MM.1S (cell line): ENCODE measurements at places on chromosomes 7 and 10.

- H3K36me3 ChIP-seq = no peaks in the 10 kb centered on the region
- no peaks in the 10 kb centered on the region for H3K27me3 ChIP-seq
- peak; percentile 16 for DNase-seq
- no peak overlapping the region for H3K27ac ChIP-seq
- H3K4me1 ChIP-seq = no peaks in the 10 kb centered on the region
- no peak overlapping the region for H3K4me3 ChIP-seq
Observed at GRCh38 chr10:63819753-63820329, 298.6 kb downstream of the REEP3 start.

DNA sequence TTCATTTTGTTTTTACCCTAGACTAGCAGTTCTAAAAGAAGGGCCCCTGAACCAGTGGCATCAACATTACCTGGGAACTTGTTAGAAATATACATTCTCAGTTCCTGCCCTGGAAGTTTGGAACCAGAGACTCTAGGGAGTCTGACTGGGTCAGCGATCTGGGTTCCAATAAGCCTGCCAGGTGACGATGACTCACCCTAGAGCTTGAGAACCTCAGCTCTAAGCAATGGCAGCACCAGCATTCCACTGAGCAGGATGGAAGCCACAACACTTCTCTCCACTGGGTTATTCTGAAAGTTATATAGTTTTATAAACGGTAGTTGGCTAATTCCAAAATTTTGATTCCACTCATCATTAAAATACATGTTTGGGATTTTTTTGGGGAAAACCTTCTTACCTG is 97.0 kb upstream of the AMPH start:
- no peak overlapping the region for H3K27ac ChIP-seq
- no peak overlapping the region for H3K4me3 ChIP-seq
- no peaks in the 10 kb centered on the region for H3K36me3 ChIP-seq
- H3K4me1 ChIP-seq = peaks cover 10% of the 10 kb centered on the region

- H3K36me3 ChIP-seq = no peaks in the 10 kb centered on the region; the same call in 1 of the 2 replicates
- H3K27ac ChIP-seq = no peak overlapping the region
- DNase-seq = no peak
Observed at GRCh38 chr10:69168493-69168892, 11.5 kb upstream of the SUPV3L1 start.

DNA sequence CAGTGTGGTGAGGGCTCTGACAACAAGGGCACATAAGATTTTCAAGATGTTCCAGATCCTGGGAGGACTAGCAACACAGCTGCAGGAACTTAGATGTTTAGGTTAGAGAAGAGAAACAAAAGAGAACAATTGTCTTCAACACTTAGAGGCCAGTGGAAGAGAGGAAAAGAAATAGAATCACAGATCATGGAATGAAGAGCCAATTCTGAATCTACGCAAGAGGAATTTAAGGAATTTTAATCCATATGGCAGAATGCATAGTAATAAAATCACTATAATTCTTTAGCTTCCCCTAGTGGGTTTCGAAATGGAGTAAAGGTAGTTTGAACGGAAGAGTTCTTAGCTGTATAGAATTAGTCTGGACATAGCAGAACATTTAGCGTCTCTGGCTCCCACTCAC is 114.6 kb upstream of the LRRTM3 start:
- H3K27me3 ChIP-seq = no peaks in the 10 kb centered on the region
- DNase-seq = no peak
- H3K4me1 ChIP-seq = no peaks in the 10 kb centered on the region

- H3K4me1 ChIP-seq = peaks cover 25% of the 10 kb centered on the region
- H3K27me3 ChIP-seq = no peaks in the 10 kb centered on the region
- H3K27ac ChIP-seq = peak overlapping the region; percentile 68; the same call in 1 of the 2 replicates
- peak; percentile 71 for DNase-seq
- no peaks in the 10 kb centered on the region for H3K36me3 ChIP-seq
Observed at GRCh38 chr10:124158592-124158991, 65.2 kb upstream of the CHST15 start.

DNA sequence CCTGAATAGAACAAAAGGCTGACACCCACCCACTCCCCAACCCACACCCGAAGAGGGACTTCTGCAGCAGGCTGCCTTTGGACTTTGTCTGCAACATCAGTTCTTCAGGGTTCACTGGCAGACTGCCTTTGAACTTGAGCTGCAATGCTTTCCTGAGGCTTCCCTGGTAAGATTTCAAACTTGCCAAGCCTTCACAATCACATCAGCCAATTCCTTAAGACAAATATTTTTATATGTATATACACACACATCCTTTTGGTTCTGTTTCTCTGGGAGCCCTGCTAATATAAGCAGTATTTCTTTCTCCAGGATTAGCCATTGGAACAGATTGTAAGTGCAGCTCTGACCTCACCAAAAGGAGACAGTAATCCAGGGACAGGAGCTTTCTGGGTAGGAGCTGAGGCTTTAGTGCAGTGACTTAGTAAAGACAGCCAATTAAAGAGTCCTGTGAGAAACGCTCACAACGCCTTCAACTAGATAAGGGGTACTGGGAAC is 55.6 kb upstream of the KMT2E start:
- DNase-seq = no peak
- no peaks in the 10 kb centered on the region for H3K27me3 ChIP-seq
- peaks cover 66% of the 10 kb centered on the region for H3K4me1 ChIP-seq
- no peaks in the 10 kb centered on the region for H3K36me3 ChIP-seq

DNA sequence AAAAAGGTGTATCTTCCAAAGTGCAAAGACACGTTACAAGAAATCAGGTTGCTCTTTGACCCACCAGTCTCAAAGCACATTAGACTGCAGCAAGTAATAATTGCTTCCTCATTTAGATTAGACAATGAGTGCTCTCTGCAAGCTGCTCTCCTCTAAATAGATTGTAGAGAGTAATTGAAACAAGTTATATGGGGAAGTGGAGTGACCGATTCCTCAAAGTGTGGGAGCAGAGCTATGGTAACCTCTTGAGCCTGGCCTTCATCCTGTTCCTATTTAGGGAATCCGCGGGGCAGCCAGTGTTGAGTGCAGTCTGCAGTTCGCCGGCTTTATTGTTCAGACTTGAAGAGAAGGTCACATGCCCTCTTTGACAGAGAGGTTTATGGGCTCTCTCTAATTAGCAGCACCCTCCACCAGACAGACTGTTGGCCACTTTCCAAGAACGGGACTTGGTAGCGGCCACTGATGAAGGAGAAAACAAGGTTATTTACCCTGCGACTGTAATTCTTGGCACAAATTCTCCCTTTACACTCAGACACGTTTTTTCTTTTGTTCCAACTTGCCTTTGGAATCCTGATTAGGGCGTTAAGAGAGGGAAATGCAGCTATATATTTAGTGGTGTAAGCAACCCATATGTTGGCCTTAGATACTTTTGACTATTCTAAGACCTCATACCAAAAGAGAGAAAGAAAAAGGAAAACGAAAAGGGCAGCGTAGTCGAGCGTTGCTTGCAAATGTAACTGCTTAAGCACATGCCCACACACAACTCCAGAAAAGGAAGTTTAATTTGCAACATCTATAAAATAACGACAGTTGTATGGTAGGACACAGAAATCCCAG is 107.5 kb downstream of the REEP3 start:
- no peaks in the 10 kb centered on the region; the same call in 1 of the 2 replicates for H3K27me3 ChIP-seq
- H3K27ac ChIP-seq = peak overlapping the region; percentile 86
- H3K36me3 ChIP-seq = no peaks in the 10 kb centered on the region
- peak overlapping the region; percentile 75 for H3K4me3 ChIP-seq

- H3K27me3 ChIP-seq = no peaks in the 10 kb centered on the region
- DNase-seq = no peak
- H3K36me3 ChIP-seq = no peaks in the 10 kb centered on the region
- H3K4me3 ChIP-seq = no peak overlapping the region
- H3K4me1 ChIP-seq = peaks cover 10% of the 10 kb centered on the region
Observed at GRCh38 chr10:52805414-52806285, 33.1 kb upstream of the MBL2 start.

- no peak for DNase-seq
- H3K27me3 ChIP-seq = no peaks in the 10 kb centered on the region
- no peak overlapping the region for H3K27ac ChIP-seq
- no peak overlapping the region for H3K4me3 ChIP-seq
- H3K36me3 ChIP-seq = no peaks in the 10 kb centered on the region
Observed at GRCh38 chr7:45585628-45586027, 11.5 kb downstream of the ADCY1 start.

DNA sequence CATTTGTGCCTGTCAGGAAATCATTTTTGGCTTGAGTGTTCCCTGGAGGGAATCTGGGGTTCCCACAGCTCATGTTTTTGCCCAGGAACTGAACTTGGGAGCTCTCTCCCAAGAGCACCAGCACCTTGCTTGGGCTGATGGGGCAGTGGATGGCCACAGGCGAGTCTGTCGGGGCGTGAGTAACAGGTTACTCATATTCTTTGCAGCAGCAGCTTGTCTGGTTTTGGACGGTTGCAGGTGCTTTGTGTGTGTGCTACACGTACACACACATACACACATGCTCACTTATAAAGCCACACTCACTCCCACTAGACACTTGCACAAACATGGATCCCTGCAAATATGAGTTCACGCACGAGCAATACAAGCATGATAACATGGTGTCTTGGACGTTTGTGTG is 2.9 kb upstream of the PALD1 start:
- no peaks in the 10 kb centered on the region for H3K36me3 ChIP-seq
- H3K4me1 ChIP-seq = peaks cover 17% of the 10 kb centered on the region
- DNase-seq = no peak
- H3K27me3 ChIP-seq = no peaks in the 10 kb centered on the region

- no peak overlapping the region for H3K4me3 ChIP-seq
- H3K27ac ChIP-seq = no peak overlapping the region
- no peaks in the 10 kb centered on the region for H3K4me1 ChIP-seq
- no peaks in the 10 kb centered on the region for H3K27me3 ChIP-seq
- DNase-seq = no peak
Observed at GRCh38 chr7:149564340-149565095, 66.9 kb upstream of the ZNF746 start.

- no peaks in the 10 kb centered on the region for H3K36me3 ChIP-seq
- H3K27ac ChIP-seq = no peak overlapping the region
- no peaks in the 10 kb centered on the region for H3K4me1 ChIP-seq
- no peaks in the 10 kb centered on the region for H3K27me3 ChIP-seq
Observed at GRCh38 chr10:80485946-80486764, 32.0 kb downstream of the TSPAN14 start.

DNA sequence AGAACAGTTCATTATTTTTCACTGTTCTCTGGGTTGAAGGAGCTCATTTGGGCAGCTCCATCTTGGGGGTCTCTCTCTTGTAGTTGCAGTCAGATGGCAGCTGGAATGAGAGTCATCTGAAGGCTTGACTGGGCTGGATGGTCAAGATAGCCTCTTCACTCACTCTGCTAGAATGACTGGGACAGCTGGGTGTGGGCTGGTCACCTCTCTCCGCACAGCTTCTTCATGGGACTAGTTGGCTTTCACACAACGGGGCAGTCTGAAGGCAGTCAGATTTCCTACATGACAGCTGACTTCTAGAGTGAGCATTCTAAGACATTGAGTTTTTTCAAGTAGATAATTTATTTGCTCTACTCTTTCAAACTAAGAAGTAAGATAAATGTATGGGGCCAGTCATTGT is 13.1 kb downstream of the PLEKHA1 start:
- H3K4me1 ChIP-seq = no peaks in the 10 kb centered on the region
- no peak overlapping the region for H3K4me3 ChIP-seq
- no peak for DNase-seq
- H3K36me3 ChIP-seq = no peaks in the 10 kb centered on the region
- H3K27me3 ChIP-seq = peaks cover 5% of the 10 kb centered on the region; the same call in 1 of the 2 replicates

DNA sequence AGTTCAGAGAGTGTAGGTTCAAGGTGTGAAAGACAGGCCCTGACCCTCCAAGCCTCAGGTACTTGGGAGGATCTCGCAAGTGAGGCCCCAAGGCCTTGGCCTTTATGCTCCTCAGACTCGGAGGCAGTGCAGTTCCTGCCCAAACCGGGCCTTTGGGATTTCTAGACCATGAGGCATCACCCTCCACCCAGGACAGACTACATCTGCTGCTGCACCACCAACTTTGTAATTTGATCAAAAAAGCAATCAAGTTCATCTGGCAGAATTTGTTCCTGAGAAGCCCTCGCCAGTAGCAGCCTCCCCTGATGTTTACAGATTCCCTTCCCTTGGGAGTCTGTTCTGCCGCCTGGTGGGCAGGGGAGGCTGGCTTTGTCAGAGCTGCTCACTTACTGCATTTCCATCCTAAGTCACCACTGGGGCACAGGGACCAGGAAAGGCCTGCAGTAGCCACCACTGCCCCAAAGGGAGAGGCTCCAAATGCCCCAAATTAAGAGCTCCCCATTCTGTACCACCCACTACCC is 2.1 kb downstream of the CAMK2G start:
- H3K4me3 ChIP-seq = no peak overlapping the region
- no peak overlapping the region for H3K27ac ChIP-seq
- no peaks in the 10 kb centered on the region for H3K27me3 ChIP-seq
- H3K36me3 ChIP-seq = no peaks in the 10 kb centered on the region

- H3K27me3 ChIP-seq = no peaks in the 10 kb centered on the region
- H3K4me1 ChIP-seq = no peaks in the 10 kb centered on the region
- H3K27ac ChIP-seq = no peak overlapping the region
- DNase-seq = no peak
Observed at GRCh38 chr10:78319371-78319770, 285.7 kb downstream of the RPS24 start.

GRCh38 chr10:114604357-114605130 is 53.5 kb downstream of the ABLIM1 start:
- H3K4me1 ChIP-seq = peaks cover 12% of the 10 kb centered on the region
- no peak overlapping the region for H3K27ac ChIP-seq
- no peak for DNase-seq
- no peaks in the 10 kb centered on the region for H3K27me3 ChIP-seq

GRCh38 chr10:125779403-125780327 is 4.0 kb upstream of the MMP21 start:
- DNase-seq = no peak
- H3K36me3 ChIP-seq = no peaks in the 10 kb centered on the region
- no peak overlapping the region for H3K4me3 ChIP-seq

- no peaks in the 10 kb centered on the region for H3K4me1 ChIP-seq
- DNase-seq = no peak
- no peaks in the 10 kb centered on the region for H3K36me3 ChIP-seq
- no peaks in the 10 kb centered on the region for H3K27me3 ChIP-seq
- no peak overlapping the region for H3K4me3 ChIP-seq
Observed at GRCh38 chr7:107267138-107267537, 98.3 kb downstream of the HBP1 start.

DNA sequence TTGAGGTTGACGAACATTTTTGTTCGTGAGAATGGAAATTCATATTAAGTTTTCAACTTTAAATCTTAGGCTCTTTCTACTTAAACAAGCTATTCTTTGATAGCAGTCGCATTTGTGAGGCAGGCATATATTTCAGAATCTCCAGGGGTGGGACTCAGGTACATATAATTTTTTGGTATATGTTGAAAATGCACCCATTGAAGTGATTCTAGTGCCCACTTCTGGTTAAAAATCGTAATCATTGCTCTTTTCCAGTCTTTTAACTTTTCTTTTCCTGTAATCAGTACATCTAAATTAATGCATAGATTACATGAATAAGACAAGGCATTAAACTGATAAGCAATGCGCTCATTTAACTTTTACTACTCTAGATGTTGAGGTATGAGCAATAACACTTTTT is 67.8 kb downstream of the ZNRF2 start:
- H3K4me1 ChIP-seq = peaks cover 14% of the 10 kb centered on the region
- no peaks in the 10 kb centered on the region for H3K27me3 ChIP-seq
- DNase-seq = no peak
- H3K27ac ChIP-seq = no peak overlapping the region
- H3K36me3 ChIP-seq = no peaks in the 10 kb centered on the region
- no peak overlapping the region for H3K4me3 ChIP-seq

- DNase-seq = no peak
- no peak overlapping the region for H3K27ac ChIP-seq
- H3K27me3 ChIP-seq = no peaks in the 10 kb centered on the region
- no peaks in the 10 kb centered on the region for H3K36me3 ChIP-seq
- H3K4me3 ChIP-seq = no peak overlapping the region
- H3K4me1 ChIP-seq = no peaks in the 10 kb centered on the region
Observed at GRCh38 chr10:75140246-75140645, 28.8 kb downstream of the SAMD8 start.

GRCh38 chr7:91554883-91555282 is 290.6 kb downstream of the FZD1 start:
- H3K36me3 ChIP-seq = no peaks in the 10 kb centered on the region
- no peaks in the 10 kb centered on the region for H3K4me1 ChIP-seq
- no peaks in the 10 kb centered on the region for H3K27me3 ChIP-seq
- no peak overlapping the region for H3K4me3 ChIP-seq
